SK-N-DZ (cell line): ENCODE measurements at places on chromosomes 12 and 14.

DNA sequence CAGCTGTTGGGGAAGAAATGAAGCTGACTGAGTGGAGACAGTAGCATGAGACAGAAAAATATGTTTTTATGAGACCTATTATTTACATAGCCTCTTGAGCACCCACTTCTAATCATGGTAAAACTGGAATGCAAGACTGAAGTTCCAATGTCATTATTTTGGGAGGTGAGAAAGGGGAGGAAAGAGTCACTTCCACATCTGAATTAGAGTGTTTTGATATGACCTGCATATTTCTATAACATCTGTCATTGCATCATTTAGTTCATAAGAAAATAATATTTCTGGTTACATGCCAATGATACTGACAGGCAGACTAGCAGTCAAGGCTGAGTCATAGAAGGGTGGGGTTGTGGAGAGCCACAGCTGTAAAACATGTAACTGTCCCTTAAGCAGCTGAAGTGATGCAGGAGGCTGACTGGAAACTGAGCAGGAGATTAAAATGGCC is 26.7 kb downstream of the NTN4 start:
- no peak for DNase-seq

DNA sequence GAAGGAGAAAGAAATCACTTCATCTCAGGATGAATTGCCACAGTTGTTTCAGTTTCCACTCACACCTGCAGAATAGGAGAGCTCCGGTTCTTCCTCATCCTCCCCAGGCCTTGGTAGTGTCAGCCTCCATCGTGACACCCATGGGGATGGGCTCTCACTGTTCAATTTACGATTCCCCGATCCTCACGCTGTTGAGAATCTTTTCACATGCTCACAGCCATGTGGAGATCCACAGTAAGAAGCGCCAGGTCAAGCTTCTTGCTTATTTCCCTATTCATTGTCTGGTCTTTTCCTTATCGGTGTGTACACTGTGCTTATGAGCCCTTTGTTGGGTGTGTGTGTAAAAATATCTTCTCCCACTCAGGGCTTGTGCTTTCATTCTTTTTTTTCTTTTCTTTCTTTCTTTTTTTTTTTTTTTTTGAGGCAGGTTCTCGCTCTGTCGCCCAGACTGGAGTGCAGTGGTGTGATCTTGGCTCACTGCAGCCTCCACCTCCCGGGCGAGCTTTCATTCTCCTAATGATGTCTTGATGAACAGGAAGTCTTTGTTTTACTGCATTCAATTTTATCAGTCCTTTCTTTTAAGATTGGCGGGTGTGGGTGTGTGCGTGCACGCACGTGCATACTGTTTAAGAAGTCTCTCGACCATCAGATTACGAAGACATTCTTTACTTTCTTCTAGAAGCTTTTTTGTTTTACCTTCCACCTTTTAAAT is 21.5 kb downstream of the RIN3 start:
- no peak for DNase-seq

DNA sequence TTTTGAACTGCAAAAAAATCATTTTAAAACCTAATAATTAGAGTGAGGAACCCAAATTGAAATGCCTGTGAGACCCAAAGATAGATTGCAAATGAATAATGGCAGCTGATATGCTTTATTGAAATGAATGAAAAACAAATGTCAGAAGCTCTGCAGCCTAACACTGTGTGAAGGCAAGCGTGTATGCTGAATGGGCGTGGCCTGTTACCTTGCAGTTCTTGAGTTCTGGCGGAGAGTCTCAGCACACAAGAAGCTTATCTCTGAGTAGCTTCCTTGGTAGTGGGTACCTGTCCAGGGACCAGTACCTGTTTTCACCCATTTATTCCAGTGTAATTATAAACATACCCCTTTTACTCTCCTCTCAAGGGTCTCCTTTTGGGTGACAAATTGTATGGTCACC is 341.2 kb downstream of the NPAS3 start:
- no peak for DNase-seq

GRCh38 chr12:54024127-54024526 is 4.1 kb upstream of the HOXC6 start:
- DNase-seq = no peak
